Activated effector memory CD4-positive, alpha-beta T cell treated with Interleukin-2 at 50 U/mL for 16 hours (primary cell): ENCODE measurements at places on chromosomes 7 and 10.
A peak's percentile ranks its signal among the peaks of the same experiment; 100 is the strongest.

- DNase-seq, result no peak
Observed at GRCh38 chr7:20021831-20022230, 195.4 kb downstream of the MACC1 start.

- no peak for DNase-seq
Observed at GRCh38 chr7:138021889-138022288, 20.0 kb upstream of the CREB3L2 start.

GRCh38 chr7:3078514-3078913 is 34.8 kb upstream of the CARD11 start:
- DNase-seq, result no peak

GRCh38 chr7:121882731-121883130 is 9.8 kb downstream of the PTPRZ1 start:
- no peak for DNase-seq

DNA sequence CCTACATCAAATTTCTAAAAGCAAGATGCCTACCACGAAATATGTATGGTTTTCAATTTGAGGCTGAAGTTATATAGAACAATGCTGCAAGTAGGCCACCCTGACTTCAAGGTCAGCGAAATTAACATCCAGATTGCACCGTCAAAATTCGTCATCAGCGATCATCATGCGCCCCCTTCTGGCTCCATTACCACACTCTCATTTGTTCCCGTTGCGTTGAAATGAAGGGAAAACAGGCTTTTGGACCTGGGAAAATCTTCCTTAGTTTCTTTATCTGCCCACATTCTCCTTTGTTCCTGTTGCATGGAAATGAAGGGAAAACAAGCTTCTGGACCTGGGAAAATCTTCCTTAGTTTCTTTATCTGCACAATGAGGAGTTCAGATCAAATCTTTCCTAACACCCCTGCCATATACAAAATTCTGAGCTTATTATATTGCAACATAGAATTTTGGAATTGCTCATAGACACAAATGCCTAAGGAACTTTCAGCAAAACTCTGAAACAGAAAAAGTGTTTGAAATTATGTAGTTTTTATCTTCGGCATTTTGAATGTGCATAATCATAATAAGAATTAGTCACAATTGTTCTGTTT is 98.2 kb upstream of the PRKCQ start:
- DNase-seq, result peak; percentile 45

GRCh38 chr7:135900065-135900546 is 77.1 kb downstream of the MTPN start:
- no peak for DNase-seq

- no peak for DNase-seq
Observed at GRCh38 chr7:115552766-115553165, 477.8 kb downstream of the TFEC start.

DNA sequence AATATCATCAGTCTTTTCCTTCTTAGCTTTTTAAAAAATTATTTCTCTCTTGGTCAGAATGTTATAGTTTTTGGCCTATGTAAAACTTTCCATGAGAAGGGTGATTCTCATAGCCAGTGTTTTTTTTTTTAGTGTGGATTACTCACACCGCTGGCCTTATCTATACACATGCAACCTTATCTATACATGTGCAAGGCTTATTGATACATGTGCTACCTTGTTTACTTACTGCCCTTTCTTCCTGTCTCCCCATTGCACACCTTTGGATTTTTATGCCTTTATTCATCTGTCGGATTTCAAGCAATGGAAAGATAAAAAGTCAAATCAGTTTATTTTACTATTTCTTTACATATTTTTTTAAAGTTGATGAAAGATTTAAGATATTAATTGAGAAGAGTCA is 660.0 kb upstream of the FZD8 start:
- no peak for DNase-seq

DNA sequence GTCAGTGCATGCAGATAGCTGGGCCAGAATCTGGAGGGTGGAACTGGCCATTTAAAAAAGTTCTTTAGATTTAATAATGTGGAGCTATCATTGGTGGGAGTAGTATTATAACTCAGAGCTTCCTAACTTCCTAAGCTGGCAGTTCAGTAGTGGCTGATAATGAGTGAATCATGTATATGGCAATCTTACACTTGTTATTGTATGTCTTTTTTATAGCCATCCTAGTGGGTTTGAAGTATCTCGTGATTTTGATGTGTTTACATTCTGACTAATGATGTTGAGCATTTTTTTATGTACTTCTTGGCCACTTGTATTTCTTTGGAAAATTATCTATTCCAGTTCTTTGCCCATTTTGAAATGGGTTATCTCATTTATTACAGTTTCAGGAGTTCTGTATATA is 15.4 kb downstream of the TFAM start:
- no peak for DNase-seq

GRCh38 chr10:71532878-71533277 is 136.2 kb downstream of the CDH23 start:
- DNase-seq, result no peak
